ENCODE measurements at places on chromosomes 6 and 20.

DNA sequence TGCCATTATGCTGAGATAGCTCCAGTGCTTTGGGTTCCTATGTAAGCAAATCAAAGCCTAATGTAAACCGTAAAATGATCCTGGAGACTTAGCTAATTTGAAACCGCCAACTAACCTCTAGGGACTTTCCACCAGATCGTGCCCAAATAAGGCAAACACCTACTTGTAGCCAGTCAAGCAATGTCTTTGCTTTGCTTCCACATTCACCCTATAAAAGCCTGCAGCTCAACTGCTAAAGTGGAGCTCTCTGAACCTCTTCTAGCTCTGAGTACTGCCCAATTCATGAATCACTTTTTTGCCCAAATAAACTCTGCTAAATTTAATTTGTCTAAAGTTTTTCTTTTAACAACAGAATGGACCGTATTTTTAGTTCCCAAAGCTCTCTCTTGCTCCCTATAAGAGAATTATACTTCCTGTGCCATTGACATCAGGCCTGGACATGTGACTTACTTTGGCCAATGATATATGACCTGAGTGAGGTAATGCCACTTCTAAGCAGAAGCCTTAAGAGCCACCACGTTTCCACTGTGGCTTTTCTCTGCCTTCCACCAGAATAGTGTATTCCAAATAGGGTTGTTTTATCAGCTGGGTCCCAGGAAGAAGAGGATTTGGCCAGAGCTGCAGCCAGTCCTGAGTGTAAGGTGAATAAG, 34.8 kb upstream of the PSMF1 start:
- DNase-seq, result no peak

GRCh38 chr6:89007209-89008000, 44.0 kb upstream of the RNGTT start:
- no peak for DNase-seq

- DNase-seq, result no peak
These were observed 125.1 kb downstream of the MRPL14 start for GRCh38 chr6:44002067-44002592.

DNA sequence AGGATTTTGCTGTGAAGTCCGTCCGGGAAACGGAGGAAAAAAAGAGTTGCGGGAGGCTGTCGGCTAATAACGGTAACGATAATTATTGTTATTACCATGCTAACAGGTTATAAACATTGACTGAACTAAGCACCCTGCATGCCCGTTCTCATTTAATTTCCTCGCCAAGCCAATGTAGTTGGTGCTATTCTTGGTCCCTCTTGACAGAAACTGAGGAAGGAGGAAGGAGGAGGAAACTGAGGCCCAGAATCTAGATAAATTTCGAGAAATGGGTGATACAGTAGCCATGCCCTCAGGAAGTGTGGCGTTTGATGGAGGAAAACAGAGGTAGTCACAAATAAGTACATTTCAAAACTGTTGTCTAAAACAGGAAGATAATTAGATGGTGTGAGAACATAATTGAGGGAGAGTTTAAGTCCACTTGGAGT, 474 bp downstream of the TPX2 start:
- DNase-seq, result no peak
